Tibial artery (tissue), 4 donors: ENCODE measurements at places on chromosomes 11 and 22.
A peak's percentile ranks its signal among the peaks of the same experiment; 100 is the strongest.

DNA sequence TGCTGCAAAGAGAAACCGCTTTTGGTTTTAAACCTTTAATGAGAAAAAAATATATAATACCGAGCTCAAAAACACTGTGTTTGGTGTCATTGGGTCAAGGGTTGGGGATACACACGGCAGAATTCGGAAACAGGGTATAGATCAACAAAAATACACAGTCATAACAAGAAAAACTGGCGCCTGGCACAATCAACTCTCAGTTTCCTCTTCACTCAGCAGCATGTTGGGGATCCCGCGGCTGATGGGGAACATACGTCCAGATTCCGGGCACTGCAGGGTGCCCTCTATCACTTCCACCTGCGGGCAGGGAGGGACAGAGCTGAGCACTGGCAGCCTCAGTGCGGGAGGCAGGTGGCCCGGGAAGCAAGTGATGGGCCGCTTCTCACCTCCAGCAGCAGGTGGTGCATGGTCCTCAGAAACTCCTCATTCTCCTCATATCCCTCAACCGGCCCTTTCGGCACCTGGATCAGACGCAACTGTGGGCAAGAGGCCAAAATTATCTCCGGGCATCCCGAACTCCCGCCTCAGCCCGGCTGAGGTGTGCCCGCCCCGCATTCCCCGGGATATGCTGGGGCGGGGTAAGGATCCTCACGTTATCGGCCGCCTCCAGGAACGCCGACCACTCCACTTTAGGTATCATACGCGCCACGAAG lies 561 bp downstream of the TRMT112 start:
- no peak for DNase-seq

GRCh38 chr11:101390539-101390938 lies 193.3 kb downstream of the TRPC6 start:
- no peak for DNase-seq

- DNase-seq = no peak
These were observed 52.0 kb downstream of the BCR start for GRCh38 chr22:23232094-23232905.

DNA sequence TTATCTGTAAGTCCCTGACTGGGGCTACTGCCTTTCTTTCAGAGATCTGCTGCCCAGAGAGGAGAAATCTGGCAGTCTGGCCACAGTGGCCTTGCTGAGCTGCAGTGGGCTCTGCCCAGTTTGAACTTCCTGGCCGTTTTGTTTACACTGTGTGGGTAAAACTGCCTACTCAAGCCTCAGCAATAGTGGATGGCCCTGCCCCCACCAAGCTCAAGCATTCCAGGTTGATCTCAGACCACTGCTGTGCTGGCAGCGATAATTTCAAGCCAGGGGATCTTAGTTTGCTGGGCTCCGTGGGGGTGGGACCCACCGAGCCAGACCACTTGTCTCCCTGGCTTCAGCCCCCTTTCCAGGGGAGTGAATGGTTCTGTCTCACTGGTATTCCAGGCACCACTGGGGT lies 117.5 kb downstream of the TRPC6 start:
- no peak for DNase-seq

- DNase-seq = no peak
These were observed 102.4 kb downstream of the RPL27A start for GRCh38 chr11:8784954-8785353.

GRCh38 chr11:94477624-94478023 lies 16.0 kb downstream of the MRE11 start:
- no peak for DNase-seq

DNA sequence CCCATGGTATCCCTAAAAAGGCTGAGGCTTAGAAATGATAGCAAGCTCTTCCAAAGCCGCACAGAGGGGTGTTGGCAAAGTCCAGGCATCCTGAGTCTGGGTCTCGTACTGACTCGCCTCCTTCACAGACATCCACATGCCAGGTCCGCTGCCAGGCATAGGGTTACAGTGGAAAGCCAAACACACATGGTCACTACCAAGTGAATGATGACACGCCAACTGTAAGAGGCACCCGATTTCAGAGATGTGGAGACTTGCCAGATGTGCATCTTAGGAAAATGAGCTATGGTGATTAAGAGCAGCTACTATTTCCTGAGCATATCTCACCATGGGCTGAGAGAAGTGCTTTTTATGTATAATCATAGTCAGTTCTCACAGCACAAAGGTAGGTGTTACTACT lies 314.9 kb downstream of the MIAT start:
- no peak for DNase-seq

DNA sequence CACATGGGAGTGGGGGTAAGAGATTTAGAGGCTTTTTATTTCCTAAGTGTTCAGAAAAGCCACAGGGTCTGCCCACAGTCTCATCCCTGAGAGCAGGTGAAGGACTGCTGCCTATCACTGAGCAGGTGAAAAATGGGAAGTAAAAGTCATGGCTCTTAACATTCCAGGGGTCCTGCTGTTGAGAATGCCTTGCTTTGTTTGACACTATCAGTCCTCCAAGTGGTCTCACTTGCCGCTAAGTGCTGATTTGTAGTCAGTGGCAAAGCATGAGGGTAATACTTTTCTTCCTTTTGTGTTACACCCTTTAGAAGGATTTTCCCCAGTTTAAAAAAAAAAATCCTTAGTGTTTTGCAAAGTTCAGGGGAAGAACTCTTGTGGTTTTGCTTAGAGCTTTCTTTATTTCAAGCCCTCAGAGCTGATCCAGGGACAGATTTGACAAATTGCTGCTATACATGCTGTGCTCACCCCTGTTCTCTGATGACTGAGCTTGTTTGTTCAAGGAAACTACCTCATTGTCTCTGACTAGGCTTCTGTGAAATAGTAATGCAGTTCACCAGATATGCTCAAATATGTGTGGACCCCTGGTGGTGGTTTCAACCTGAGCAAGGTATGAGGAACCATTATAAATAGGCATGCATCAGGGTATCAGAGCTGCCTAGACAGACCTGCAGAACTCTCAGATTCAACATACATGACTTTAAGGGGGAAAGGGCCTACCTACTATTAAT lies 141.0 kb downstream of the ARHGAP42 start:
- DNase-seq = no peak

DNA sequence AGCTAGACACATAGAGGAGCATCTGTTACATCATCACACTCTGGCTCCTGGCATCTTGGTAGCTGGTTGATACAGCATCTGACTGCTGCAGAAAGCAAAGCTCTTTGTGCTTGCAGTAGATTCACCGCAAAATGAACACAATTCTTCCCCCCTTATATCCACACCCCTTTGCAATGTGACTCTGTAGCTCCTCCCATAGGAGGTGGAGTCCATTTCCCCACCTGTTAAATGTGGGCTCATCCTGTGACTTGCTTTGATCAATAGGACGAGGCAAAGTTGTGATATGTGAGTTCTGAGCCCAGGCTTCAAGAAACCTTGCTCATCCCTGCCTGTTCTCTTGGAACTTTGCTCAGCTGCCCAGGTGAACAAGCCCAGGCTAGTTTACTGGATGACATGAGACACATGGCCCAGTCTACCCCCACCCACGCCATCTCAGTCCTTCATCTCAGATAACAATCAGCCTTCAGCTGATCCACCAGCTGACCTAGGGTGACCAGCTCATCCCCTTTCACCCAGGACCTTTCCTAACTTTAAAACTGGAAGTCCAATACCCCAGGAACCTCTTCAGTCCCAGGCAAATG lies 272.2 kb downstream of the TENM4 start:
- DNase-seq = no peak

GRCh38 chr11:33553486-33553885 lies 147.1 kb downstream of the C11orf91 start:
- no peak for DNase-seq

GRCh38 chr11:117597071-117597470 lies 199.9 kb downstream of the DSCAML1 start:
- DNase-seq = peak; percentile 42

- no peak for DNase-seq
These were observed 8.5 kb downstream of the RAB30 start for GRCh38 chr11:83063073-83063754.

DNA sequence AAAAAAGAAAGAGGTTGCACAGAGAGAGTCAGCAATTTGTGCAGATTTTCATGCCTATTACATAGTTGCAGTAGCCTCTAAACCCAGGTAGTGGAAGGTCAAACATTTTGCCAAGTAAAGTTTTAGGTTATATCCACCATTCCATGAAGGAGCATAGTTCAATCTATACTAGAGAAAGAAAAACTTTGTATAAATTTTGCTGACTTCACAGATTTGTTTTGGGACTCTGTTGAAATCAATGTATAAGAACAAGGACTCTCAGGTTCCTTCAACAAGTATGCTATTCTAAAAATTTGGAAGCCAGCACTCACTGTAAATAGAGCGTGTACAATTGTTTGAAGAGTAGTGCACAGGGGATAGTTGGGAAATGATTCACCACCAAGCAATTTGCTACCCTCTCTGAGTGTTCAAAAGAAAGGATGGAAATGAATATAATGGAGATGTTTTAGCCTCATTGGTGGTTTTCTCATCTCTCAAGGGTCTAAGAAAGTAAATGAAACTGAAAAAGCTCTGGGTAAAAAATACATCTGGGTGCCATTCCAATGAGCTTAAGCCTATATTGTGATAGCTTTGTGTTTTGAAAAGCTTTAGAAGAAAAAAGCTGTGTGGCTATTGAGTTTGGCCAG lies 508.4 kb upstream of the LUZP2 start:
- DNase-seq = no peak

DNA sequence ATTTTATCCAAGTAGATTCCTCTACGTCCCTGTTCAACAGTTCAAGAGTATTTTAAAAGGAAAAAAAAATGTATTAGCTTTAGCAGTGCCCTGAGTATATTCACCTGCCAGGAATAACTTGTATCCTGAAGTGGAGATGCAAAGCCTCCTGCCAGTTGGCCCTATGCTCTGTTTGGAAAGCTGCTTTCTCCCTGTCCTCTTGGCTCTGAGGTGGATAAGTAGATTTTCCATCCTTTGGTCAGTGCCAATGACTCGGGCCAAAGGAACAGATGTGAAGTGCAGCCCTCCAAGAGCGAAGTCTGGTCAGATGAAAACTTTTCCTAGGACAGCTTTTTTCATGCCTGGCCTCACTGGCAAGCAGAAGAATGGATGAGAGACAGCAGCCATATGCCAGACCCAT lies 839.9 kb upstream of the TENM4 start:
- DNase-seq = no peak

DNA sequence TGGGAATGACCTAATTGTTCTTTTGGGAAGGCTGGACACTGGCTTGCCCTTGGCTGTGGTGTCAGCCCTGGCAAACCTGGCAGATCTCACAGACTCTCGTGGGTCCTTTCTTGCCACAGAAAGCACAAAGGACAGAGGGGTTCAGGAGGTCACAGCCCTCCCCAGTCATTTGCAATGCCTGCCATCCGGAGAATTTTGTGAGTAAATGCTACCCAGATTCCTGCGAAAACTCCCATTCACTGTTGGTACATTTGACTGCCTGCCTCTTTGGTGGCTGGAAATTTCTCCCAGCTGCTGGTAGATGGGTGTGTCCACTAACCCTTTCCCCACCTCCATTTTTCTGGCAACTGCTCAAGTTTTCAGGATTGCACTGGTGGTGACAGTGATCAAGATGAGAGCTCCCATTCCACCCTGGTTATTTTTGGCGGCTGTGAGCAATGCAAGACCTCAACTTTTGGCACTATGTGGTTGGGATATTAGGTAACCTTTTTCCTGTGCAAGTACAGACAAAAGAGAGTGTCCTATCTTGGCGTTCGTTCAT lies 155.7 kb downstream of the NAV2 start:
- peak; percentile 40 for DNase-seq

DNA sequence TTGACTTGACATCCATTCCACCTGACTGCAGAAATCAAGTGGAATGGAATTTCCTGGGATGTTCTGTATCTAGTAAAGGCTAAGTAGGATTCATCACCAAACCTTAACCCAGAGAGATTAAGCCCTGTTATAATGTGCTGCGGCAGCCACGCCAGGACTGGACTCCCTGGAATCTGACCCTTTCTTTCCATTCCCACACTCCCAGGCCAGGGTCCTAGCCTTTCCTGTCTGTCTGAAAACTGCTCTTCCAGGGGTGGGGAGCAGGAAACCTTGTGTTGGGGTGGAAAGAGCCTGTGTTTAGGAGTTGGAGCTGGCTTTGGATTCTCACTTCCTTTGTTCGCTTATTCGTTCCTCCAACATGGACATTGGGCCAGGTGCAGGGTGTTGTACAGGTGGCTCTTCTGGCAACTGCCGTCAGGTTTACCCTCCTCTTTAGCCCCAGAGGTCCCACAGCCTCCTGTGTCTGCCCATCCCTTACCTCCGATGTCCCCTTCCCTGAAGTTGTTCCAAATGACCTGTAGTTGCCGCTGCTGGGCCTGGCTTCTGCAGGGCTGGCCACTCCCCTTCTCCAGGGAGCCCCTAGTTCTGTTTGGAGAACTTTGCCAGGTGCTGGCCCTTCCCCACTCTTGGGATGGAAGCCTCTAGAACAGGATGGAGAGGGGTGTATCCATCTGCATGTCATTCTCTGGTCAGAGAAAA lies 20.5 kb upstream of the PARVB start:
- no peak for DNase-seq

DNA sequence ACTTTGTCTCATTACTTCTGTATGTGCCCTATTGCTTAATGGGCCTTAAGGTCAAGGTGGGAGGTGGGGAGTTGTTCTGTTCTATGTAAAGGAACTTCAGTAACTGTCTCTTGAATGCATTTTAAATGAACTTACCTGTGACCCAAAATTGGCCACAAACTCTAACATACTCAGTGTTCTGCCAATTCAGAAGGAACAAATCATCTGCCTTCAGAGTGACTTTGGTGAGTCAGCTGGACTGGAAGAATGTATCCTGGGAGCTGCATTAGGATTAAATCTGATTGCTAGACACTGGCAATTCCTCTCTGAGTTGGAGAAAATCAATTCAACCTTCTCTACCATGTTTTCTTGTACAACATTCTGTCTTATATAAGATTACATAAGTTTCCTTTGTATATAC lies 1104.8 kb downstream of the DLG2 start:
- DNase-seq = no peak
